ENCODE measurements at places on chromosomes 6 and 20. TPM values are rescaled to one million over a fixed set of nuclear protein-coding genes. Genes with fewer than 3 reads are reported as not detected.

DNA sequence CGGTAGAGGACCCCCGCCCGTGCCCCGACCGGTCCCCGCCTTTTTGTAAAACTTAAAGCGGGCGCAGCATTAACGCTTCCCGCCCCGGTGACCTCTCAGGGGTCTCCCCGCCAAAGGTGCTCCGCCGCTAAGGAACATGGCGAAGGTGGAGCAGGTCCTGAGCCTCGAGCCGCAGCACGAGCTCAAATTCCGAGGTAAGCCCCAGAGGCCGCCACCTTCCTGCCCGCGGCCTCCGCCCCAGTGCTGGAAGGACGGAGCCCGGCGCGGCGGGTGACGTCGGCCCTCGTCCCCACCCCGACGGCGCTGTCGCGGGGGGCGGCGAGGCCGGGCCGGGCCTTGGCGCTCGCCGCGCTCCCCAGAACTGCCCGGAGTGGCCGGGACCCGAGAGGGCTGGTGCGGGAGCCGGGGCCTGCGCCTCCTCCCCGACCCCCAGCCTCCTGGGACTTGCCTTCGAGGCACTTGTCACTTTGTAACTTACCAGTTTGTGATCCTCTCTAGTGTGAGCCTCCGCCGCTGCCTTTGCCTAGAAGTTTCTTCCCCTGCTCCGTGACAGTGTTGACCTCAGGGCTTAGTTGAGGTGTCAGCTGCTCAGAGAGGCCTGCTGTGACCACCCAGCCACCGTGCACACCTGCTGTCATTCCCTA, 417 bp downstream of the VAPB start:
- H3K4me1 ChIP-seq, result peaks cover 17% of the 10 kb centered on the region
- H3K27ac ChIP-seq, result peak overlapping the region; percentile 79
- peaks cover 11% of the 10 kb centered on the region for H3K36me3 ChIP-seq
- peak; percentile 74 for DNase-seq

The MATN4 gene
- 0.16 TPM for polyA plus RNA-seq

The PANK2 gene
- polyA plus RNA-seq, result 23.3 TPM

DNA sequence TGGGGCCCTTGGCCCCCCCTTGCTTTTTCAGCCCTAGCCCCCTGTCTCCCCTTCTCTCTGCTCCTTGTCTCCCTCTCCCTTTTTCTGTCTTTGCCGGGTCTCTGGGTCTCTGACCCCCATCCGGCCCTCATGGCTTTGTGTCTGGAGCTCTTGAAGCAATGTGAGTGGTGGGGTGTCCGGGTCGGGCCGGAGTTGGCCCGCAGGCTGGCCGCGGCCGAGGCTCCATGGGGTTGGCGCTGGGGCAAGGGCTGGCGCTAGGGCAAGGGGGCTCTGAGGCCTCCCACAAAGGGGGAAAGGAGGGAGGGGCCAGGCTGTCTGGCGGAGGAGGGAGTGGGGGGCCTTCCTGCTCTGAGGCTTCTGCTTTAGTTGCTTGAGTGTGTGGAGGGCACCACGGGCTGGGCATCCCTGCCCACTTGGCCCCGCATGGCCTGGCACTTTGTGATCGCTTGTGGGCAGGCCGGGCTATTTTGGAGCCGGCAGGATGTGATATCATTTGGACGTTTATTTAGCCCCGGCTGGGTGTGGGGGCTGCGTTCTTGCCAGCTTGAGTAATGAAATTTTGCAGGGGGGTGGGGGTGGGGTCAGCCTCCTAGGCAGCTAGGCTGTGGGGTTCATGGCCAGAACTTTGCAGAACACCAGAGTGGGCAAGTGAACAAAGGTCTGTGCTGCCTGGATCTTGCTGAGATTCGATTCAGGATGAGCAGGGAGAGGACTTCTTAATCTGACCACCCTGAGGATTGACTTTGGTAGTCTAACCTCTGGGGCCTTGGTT, 78.7 kb upstream of the MYL9 start:
- H3K27ac ChIP-seq, result peak overlapping the region; percentile 80
- H3K27me3 ChIP-seq, result no peaks in the 10 kb centered on the region
- H3K36me3 ChIP-seq, result no peaks in the 10 kb centered on the region
